ENCODE measurements at places on chromosomes 1 and 21.

DNA sequence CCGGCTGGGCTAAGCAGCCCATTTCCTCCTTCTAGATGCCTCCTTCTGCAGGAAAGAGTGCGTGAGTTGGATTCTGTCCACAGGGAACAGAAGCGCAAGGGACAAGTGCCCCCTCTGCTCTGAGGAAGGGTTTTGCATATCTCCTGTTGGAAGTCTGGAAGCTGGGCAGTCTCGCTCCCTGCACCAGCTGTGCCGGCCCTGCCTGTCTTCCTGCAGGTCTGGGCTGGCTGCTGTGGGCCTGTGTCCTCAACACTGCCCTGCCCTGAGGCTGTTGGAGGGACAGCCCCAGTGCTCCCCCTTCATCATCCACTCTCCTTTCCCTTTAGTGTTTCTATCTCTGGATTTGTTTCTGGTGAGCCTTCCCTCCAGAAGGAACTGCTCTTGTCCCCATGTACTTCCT is 21.8 kb downstream of the ADARB1 start:
- DNase-seq = no peak

DNA sequence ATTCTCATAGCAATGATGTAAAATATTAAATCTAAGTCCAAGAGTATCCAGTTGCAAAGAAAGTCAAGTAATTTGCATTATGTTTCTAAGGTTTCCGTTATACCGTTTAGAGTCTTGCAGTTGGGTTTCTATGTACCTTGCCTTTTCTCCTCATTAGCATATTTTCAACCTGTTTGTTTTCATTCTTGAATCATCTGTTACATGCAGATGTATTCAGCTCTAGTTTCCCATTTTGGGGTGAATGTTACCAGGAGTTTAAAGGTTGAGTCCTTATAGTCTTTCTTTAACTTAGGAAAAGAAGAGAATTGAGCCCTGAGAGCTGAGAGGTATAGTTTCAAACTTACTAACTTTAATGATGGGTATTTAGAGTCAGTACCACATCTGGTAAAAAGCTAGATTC is 139.9 kb downstream of the NFIA start:
- no peak for DNase-seq

DNA sequence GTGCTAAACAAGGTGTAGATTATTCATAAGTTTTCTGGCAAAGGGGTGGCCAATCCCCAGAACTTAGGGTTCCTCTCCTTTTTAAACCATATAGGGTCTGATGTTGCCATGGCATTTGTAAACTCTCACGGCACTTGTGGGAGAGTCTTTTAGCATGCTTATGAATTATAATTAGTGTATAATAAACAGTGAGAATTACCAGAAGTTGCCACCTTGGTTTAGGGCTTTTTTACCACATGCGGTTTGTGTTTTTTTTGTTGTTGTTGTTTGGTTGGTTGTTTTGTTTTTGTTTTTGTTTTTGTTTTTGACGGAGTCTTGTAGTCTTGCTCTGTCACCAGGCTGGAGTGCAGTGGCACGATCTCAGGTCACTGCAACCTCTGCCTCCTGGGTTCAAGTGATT is 8.9 kb upstream of the LAX1 start:
- no peak for DNase-seq

DNA sequence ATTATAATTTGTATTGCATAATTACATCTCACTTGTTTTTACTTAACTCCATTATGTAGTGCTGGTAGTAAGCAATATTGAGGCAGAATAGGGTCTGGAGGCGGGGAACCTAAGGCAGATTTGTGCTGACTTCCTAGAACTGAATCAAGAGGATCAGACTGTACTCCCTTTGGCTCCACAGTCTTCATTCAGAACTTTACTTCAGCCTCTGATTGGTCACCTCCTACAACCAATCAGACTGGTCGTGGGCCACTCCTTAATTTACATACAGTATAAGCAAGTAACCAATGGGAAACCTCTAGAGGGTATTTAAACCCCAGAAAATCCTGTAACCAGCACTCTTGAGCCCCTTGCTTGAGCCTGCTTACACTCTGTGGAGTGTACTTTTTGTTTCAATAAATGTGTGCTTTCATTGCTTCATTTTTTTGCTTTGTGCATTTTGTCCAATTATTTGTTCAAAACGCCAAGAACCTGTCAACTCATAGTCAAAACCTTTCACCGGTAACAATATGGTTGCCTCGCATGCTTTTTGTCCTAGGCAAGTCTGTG is 31.6 kb downstream of the ZBTB8OS start:
- DNase-seq = no peak

DNA sequence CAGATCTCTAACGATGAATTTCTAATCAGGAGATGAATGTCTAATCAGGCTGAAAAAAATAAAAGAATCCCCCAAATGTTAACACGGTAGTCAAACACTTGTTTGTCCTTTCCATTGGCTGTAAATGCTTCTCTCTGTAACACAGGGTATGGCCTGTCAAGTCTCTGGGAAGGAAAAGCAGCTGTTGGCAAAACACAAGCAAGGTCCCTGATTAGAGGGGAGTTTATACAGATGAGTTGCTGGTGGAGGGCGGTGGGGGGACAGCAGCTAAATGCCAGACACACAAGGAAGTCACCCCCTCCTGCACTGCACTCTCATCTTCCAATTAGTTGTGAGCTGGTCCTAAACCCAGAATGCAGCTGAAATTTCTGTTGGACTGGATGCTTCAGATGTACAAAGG is 51.0 kb downstream of the PGBD5 start:
- no peak for DNase-seq

DNA sequence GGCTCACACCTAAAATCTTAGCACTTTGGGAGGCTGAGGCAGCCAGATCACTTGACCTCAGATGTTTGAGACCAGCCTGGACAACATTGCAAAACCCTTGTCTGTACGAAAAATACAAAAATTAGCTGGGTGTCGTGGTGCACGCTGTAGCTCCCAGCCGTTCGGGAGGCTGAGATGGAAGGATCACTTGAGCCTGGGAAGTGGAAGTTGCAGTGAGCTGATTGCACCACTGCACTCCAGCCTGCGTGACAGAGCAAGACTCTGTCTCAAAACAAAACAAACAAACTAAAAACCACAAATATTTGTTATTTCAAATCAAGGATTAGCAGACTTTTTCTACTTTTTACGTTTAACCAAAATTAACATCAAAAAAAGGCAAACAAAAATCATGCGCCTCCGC is 31.3 kb downstream of the INKA2 start:
- DNase-seq = no peak

DNA sequence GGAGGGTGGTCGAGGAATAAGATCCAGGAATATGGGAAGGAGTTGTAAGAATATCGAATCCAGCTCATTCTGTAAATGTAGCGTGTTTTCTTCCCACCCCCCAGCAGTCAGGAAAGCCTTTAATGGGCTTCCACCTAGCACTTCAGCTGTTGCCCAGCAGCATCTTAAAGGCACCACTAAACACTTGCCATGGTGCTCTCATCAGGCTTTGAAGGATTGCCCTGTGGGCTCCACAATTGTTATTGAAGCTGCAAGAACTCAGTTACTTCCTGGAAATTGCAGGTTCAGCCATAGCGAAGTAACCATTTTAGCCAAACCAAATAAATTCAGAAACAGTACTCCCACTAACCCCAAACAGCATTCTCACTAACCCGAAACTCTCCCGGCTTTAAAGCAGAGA is 511.2 kb downstream of the PLPP3 start:
- no peak for DNase-seq

- DNase-seq = peak; percentile 29
Measured at GRCh38 chr21:45262041-45262581, 25.6 kb downstream of the POFUT2 start.

GRCh38 chr1:52288286-52288685 is 77.7 kb downstream of the CC2D1B start:
- no peak for DNase-seq

- no peak for DNase-seq
Measured at GRCh38 chr1:225428881-225429455, 1.1 kb upstream of the LBR start.

GRCh38 chr1:19360843-19361610 is 48.9 kb downstream of the SLC66A1 start:
- DNase-seq = no peak

DNA sequence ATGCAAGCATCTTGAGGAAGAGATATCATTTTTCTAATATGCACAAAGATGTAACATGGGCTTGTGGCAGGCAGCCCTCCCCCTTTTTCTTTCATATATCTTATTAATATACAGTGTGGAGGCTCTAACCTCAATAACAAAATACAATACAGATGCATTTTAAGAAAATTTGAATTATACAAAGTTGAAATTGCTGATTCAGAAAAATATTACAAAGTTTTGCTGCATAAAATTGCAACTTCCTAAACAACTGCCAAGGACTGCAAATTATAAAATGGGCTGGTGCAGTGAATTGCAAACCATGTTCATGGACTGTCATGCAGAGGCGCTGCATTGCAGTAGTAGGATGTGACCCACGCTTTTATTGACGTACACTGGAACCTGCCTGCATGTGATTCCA is 84.0 kb downstream of the LPAR3 start:
- no peak for DNase-seq

GRCh38 chr1:7094086-7094485 is 308.8 kb downstream of the CAMTA1 start:
- DNase-seq = no peak

GRCh38 chr1:112391603-112391940 is 4.4 kb upstream of the CTTNBP2NL start:
- no peak for DNase-seq

DNA sequence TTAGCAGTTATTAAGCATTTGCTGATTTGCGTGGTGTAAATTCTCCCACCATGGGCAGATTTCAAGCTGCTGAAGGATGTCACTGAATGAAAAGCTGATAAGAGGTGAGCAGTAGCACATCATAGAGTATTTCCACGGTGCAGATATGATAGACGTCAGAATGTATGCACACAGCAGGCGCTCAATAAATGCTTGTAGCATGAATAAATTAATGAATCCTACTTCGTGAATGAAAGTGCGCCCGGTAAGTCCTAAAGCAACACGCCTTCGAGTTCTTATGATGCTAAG is 510 bp upstream of the UBIAD1 start:
- DNase-seq = no peak

GRCh38 chr1:152582647-152583046 is 2.3 kb upstream of the LCE3D start:
- DNase-seq = no peak

DNA sequence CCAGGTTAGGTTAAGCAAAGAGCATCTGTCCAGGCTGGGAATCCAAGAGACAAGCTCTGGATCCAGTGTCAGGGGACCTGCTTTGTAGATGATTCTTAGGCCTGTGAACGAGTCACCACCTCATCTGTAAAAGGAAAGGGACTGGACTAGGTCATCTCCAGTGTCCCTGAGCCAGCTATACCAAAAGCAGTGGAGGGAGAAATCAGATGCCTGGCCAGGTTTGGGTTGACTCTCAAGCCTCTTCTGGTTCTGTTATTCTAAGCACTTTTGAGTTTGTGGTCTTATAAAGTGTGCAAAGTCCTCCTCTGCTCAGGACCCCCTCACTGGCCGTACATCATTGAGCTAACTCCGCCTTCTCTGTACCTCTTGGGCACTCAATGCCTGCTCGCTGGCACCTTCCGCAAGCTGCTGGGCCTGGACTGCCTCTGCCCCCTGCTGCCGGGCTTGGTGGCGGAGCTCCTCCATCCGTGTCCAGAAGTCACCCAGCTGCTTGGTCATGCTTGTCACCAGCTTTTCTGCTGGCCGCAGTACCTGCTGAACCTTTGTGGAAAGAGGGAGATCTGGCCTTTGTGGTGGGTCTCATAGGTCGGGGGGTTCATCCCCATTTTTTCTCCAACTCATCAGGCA is 33.6 kb downstream of the CAMK1G start:
- DNase-seq = no peak

DNA sequence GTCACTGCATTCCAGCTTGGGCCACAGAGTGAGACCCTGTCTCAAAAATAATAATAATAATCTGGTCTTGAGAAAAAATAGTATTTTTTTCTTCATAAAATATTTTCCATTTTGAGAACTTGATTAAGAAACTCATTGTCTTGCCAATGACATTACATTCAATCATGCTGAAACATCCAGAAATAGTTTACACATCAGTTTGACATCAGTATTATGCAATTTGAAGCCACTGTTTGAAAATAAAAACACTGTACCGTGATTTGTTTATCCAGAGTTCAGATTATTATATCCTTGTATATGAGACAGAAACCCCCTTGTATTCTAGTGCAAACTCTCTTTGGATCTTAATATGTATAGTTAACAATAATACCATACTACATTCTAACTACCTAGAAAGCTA is 6.9 kb downstream of the FMO2 start:
- no peak for DNase-seq

GRCh38 chr21:28418726-28419514 is 573.8 kb downstream of the LTN1 start:
- DNase-seq = no peak

- DNase-seq = no peak
Measured at GRCh38 chr1:60987904-60988303, 94.5 kb upstream of the NFIA start.

GRCh38 chr1:150649441-150650075 is 20.1 kb upstream of the ENSA start:
- DNase-seq = no peak

DNA sequence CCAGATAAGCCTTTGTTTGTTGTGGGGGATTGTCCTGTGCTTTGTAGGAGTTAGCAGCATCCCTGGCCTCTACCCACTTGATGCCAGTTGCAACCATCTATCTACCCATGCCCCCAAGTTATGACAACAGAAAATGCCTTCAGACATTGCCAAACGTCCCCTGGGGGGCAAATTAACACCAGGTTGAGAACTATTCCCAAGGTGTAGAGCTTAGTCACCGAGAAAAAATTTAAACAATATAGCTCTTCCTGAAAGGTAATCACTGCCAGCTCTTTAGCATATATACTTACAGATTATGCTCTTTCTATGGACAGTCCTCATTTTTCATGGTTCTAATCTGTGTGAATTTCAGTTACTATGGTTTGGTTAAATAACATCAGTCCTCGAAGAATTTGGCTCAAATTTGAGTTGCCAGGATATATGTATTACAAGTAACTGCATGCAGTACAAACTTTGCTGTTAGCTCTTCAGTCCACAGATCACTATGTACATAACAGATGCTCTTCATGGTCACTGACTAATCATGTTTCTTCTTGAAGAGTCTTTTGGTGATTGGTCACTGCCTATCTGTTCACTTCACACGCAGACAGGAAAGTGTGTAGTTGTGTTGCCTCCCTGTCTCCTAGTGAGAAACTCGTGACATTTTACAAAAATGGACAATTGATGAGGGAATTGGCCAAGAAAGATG is 25.2 kb downstream of the MAPKAPK2 start:
- DNase-seq = no peak

DNA sequence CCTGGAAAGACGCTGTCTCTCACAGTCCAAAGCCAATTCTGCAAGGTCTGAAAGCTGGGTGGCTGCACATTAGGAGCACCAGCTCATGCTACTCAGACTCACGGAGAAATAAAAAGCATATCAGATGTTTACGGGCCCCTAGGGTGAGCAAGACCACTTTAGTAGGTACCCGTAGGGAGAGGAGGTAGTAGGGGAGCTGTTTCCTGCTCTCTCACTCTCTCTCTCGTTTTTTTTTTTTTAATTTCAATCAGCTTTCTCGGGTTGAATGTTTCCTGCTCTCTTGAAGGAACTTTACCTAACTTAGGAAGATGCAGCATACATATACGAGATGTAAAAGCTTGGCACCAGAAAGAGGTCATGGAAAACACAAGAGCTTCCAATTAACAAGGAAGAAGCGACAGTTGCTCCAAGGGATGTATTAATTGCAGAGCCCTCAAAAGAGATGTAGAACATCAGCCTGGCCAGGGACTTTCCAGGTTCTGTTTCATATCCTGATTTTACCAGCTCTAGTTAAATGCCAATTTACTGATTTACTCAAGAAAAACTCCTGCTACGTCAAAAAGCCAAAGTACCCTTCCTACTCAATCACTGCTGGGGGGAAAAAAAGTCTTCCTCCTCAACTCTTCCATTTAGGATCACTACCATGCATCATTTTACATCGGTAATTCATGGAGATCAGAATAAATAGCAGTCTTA is 3.1 kb downstream of the LORICRIN start:
- no peak for DNase-seq

All from psoas muscle (tissue), 8 donors.